ENCODE measurements at places on chromosomes 4 and X. TPM values are rescaled to one million over a fixed set of nuclear protein-coding genes. Genes with fewer than 3 reads are reported as not detected.

The GRPR gene
- 0.38 TPM for total RNA-seq

The VCX3B gene
- not detected for total RNA-seq

DNA sequence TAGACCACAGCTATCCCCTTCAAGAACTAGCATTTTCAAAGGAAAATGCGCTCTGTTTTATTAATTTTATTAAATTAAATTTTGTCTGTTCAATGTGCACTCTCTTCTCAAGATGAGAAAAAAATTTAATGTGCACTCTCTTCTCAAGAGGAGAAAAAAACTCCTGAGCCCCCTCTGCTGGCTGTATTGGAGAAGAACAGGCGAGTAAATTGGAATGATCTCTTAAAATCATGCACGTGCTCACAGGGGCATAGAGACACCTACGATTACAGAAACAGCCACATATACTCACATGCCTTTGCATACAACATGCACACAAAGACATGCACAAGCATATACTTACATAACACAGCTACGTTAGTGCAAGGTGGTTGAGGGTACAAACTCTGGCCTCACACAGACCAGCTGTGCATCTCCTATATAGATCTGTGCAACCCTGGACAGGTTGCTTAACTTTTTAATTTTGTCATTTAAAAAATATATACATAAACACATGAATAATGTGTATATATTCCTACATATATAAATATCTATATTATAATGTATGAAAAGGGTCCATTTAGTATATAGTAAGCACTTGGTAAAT, 176.2 kb upstream of the CXorf66 start:
- H3K27ac ChIP-seq = no peak overlapping the region
- H3K36me3 ChIP-seq = no peaks in the 10 kb centered on the region
- H3K27me3 ChIP-seq = peaks cover 7% of the 10 kb centered on the region
- DNase-seq = no peak
- no peaks in the 10 kb centered on the region for H3K4me1 ChIP-seq
- no peak overlapping the region for H3K4me3 ChIP-seq

- no peaks in the 10 kb centered on the region for H3K27me3 ChIP-seq
- H3K4me1 ChIP-seq = no peaks in the 10 kb centered on the region
- no peak for DNase-seq
- peaks cover 9% of the 10 kb centered on the region for H3K36me3 ChIP-seq
- no peak overlapping the region for H3K4me3 ChIP-seq
These were observed 1247.7 kb upstream of the AGA start for GRCh38 chr4:178689926-178690325.

DNA sequence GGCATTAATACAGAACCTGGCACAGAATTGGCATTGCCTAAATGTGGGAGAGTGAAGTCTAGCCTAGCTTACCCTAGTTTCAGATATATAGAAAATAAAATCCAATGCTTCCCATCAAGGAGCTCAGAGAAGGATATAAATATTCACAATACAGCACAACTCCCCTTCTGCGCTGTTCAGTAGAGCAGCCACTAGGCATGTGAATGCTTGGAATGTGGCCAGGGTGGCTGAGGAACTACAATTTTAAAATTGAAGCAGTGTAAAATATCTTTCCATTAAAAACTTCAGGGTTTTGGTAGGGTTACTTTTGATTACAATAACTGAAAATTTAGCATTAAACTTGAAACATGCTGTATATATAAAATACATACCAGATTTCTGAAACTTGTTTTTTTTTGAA, 19.5 kb downstream of the ZNF518B start:
- H3K36me3 ChIP-seq = peaks cover 20% of the 10 kb centered on the region
- DNase-seq = no peak
- H3K4me1 ChIP-seq = no peaks in the 10 kb centered on the region
- H3K4me3 ChIP-seq = no peak overlapping the region
- no peak overlapping the region for H3K27ac ChIP-seq
- H3K27me3 ChIP-seq = no peaks in the 10 kb centered on the region

GRCh38 chr4:112069110-112069509, 76.1 kb upstream of the FAM241A start:
- H3K27me3 ChIP-seq = peaks cover 11% of the 10 kb centered on the region
- no peaks in the 10 kb centered on the region for H3K36me3 ChIP-seq
- no peak overlapping the region for H3K27ac ChIP-seq

DNA sequence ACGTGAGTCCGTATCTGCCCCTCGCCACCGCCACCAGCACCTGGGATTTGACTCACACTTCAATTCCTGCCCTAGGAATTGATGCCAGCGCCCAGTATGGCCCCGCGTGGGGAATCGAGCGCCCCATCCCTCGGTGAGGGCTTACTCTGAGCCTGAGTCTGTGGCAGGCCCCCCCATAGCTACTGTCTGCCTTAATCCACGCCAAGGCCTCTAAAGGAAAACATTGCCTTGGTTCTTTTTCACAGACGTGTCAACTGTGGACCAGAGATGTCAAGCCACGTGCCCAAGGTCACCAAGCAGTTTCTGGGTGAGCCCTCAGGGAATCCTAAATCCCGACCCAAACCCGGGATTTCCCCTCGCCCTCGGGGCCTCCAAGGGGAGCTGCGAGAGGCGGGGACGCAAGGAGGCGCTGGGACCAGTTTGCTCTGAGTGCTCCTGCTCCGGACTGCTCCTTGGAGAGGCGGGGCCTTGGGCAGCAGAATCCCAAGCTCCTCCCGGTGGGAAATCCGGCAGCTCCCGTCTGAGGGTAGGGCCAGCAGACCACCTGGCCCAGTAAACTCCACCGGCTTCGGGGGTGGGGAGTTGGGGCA, 12.9 kb downstream of the MSX1 start:
- no peak for DNase-seq
- no peak overlapping the region for H3K4me3 ChIP-seq
- H3K4me1 ChIP-seq = peaks cover 18% of the 10 kb centered on the region
- H3K36me3 ChIP-seq = no peaks in the 10 kb centered on the region

DNA sequence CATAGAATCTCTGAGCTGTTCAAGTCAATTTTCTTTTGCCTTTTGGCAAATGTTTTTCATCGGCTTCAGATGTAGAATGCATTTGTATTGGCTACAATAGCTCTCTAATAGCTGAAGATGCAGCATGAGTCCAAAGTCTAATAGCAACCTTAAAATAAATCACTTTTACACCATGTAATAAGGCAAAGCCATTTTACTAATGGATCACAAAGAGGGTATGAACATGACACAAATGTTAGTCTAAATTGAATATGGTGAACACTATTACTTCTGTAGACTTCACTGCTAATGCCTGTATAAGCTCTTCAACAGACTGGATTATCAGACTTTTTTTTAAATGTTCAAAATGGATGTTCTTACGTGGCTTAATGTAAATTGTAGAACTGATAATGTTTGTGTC, 645.3 kb downstream of the TLL1 start:
- no peaks in the 10 kb centered on the region for H3K4me1 ChIP-seq
- no peak overlapping the region for H3K27ac ChIP-seq
- no peak overlapping the region for H3K4me3 ChIP-seq
- peaks cover 6% of the 10 kb centered on the region for H3K36me3 ChIP-seq
- no peak for DNase-seq
- H3K27me3 ChIP-seq = no peaks in the 10 kb centered on the region

DNA sequence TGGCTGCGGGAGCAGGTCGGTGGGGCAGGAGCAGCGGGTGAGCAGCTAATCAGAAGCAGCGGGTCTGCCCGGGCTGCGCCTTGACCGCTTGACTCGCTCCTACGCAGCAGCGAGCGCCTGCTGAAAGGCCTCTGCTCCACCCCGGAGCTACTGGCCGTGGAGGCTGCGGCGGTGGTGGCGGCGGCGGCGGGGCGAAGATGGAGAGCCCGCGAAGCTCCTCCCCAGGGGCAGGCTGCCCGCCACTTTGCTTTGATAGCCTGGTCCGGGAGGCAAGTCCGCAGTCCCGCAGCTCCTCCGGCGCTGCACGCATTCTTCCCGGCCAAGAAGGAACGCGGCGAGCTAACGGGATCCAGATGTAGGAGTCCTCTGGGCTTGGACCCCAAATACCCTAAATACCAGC, 36.7 kb downstream of the PJA1 start:
- no peaks in the 10 kb centered on the region for H3K36me3 ChIP-seq
- peaks cover 25% of the 10 kb centered on the region for H3K27me3 ChIP-seq
- no peak overlapping the region for H3K27ac ChIP-seq
- no peak overlapping the region for H3K4me3 ChIP-seq

DNA sequence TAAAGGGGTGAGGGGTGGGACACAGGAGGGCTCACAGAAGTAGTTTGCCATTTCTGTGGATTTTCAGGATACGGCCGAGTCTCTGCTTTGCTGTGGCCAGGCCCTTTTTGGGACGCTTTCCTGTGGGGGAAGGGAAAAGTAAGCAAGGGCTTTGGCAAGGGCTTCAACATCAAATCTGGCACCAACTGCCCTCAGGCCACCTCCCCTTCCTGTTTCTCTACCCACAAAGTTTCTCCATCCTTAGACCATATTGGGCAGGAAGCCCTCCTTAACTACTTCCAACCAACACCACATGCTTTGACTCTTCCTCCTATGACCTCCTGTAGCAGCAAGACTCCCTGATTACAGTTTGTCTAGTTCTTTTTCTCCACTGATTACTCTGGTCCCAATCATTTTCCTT, 105.1 kb downstream of the PHF8 start:
- peaks cover 16% of the 10 kb centered on the region for H3K36me3 ChIP-seq
- H3K4me1 ChIP-seq = peaks cover 33% of the 10 kb centered on the region
- H3K4me3 ChIP-seq = peak overlapping the region; percentile 26
- peak; percentile 62 for DNase-seq

DNA sequence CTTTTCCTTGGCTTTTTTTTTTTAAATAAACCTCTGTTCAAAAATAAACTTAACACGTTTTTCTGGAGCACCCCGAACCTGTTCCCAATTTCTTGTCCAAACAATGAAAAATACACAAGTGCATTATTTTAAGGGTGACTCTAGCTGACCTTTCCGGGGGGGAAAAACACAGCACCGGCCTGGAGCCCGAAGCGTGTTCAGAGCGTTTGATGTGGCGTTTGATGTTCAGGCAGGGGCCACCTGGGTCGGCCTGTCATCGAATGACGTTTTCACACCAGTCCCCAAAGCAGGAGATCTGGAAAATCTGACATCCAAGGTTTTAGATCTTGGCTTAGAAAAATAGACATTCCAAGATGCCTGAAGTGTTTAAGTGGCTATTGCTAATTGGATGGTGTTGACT, 282.1 kb downstream of the SHOX start:
- H3K27ac ChIP-seq = peak overlapping the region; percentile 24
- H3K4me1 ChIP-seq = no peaks in the 10 kb centered on the region
- no peaks in the 10 kb centered on the region for H3K36me3 ChIP-seq
- no peaks in the 10 kb centered on the region for H3K27me3 ChIP-seq

GRCh38 chr4:32427566-32427965, 1707.4 kb downstream of the PCDH7 start:
- no peak overlapping the region for H3K4me3 ChIP-seq
- H3K27me3 ChIP-seq = no peaks in the 10 kb centered on the region
- H3K4me1 ChIP-seq = no peaks in the 10 kb centered on the region
- peaks cover 13% of the 10 kb centered on the region for H3K36me3 ChIP-seq

DNA sequence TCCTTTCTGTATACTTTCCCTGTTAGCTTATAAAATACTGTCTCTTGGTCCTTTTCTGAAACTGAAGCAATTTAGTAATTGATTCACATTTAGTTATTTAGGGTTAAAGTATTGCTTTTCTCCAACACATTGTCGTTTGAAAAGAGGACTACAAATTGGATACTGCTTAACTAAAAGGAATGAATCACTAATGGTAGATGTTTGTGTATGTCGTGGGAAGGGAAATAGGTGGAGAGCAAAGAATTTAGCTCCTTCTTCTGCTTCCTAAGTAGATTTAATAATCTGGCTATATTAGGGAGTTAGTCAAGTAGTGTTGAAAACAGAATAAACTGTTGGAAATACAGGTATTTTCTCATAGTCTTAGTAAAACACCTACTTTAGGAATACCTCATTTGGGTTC, 27.9 kb downstream of the SLAIN2 start:
- no peak for DNase-seq
- peaks cover 34% of the 10 kb centered on the region for H3K4me1 ChIP-seq
- H3K27me3 ChIP-seq = no peaks in the 10 kb centered on the region

- no peaks in the 10 kb centered on the region for H3K27me3 ChIP-seq
- H3K4me3 ChIP-seq = no peak overlapping the region
- H3K27ac ChIP-seq = no peak overlapping the region
- DNase-seq = no peak
- H3K4me1 ChIP-seq = no peaks in the 10 kb centered on the region
These were observed 921.9 kb upstream of the DIAPH2 start for GRCh38 chrX:95762716-95763115.
